ENCODE measurements at places on chromosomes 7 and 10.

DNA sequence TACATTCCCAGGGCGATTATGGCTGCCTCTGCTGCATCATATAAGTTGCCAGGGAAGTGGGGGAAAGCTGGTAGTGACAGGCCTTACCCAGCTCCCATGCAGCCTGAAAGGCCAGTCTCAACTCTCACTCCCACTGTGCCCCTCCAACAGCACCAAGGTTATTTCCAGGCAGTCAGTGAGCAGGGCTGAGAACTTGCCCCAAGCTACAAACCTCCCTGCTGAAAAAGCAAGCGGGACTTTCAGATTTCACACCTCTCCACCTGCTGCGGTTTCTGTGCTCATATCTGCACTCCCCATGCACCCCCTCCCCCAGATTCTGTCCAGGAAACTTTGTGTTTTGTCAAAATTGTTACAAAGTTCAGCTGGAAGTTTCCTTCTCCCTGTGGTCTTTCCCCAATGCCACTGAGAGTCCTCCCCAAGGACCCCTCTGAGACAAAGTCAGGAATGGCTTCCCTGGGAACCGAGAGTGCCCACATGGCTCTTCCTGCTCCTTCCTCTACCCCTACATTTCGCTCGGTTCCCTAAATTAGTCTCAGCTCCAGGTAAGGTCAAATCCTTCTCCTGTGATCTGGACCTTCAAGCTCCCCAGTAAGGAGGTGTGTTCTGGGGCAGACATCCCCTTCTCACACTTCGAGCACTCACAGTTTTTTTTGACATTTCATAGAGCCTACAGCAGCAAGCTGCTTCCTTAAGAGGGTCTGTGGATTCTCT lies 25.3 kb upstream of the WNT2 start:
- DNase-seq: no peak

- no peak for DNase-seq
These were observed 405.7 kb upstream of the RNF32 start for GRCh38 chr7:156234666-156235494.

GRCh38 chr10:62992145-62992721 lies 140.9 kb upstream of the NRBF2 start:
- peak; percentile 78 for DNase-seq

DNA sequence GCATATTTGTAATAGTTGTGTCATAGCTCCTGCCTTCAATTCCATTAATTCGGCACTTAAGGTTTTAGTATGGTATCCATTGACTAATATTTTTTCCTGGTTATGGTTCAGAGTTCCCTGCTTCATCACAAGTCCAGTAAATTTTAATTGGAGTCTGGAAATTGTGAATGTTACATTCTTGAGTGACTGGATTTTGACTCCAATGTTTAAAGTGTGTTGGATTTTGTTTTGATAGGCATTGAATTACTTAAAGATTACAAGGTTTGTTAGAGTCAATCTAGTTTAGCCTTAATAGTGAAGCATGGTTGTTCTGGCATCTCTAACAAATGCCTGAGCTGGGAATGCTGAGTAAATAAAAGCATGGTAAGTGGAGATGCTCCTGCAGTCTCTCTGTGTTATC lies 326.6 kb upstream of the IGFBP3 start:
- DNase-seq: no peak

DNA sequence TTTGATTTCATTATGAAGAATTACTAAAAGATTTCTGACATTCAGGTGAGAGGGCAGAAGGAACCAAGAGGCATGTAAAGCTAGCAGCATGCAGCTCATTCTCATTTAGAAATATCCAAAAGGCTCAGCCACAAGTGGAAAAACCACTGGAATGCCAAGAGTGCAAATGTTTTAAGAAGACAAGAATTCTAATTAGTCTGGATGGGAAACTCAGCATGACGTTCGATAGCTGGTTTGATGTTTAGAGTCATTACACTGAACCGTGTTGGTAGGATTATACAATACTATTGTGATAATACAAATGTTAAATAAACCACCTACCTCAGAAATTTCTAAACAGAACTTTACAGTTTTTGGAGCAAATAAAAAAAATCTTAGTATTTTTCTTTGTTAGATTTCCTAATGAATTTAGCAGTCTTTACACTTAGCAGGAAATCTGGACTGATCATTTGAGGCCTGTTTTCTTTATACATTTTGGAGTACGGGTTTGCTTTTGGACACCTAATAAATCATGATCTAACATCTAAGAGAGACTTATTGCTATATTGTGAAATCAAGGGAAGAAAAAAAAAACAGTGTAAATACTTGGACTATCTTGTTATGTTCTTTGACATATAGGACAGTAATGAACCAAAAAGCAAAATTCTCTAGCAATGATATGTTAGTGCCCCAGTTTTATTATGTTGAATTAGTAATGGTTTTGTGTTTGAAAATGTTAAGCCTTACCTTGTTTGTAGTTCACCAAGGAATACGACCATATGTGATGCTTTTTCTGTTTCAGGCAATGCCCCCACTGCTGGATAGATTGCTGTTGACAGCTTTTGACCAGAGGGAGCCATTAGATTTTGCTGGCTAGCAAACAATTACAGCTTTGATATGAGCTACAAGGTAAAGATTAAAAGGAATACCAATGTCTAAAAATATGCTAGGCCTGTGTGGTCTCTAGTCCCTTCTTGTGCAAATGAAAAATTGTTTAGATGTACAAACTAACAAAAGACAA lies 354.1 kb upstream of the SEMA3A start:
- DNase-seq: peak; percentile 97

DNA sequence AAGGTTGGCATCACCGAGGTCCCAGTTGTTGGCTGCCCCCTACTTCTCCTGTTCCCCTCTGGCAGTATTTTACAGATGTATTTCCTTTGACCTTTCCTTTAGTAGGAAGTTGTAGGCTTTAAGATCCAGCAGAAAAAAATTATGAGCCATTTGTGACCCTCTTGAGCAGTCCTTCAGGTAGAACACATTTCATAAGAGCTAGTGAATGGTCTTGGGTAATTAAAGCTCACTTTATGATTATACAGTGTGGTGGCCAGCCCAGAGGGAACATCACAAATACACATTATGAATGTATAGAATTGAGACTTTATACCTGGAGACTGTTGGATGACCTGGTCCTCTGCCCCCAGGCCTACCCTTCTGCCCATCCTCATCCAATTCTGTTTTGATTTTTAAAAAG lies 57.0 kb downstream of the KAT6B start:
- DNase-seq: no peak

DNA sequence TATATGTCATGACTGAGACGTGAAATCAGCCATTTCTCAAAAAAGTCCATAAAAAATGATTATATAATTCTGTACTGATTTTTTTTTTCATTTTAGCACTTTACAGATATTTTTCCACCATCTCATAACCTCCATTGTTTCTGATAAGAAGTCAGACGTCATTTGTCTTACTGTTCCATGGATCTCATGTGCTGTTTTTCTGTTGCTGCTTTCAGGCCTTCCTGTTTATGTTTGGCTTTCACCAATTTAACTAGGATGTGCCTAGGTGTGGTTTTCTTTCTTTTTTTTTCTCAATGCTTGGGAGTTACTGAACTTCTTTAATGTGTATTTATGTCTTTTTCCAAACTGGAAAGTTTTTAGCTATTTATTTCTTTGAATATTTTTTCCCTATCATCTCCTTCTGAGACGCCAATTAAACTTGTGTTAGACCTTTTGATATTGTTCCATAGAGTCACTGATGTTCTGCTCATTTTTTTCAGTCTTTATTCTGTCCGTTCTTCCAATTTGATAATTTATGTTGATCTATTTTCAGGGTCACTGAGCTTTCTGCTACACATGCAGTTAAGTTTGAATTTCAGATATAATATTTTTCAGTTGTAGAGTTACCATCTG lies 43.3 kb downstream of the TAF3 start:
- peak; percentile 1 for DNase-seq

GRCh38 chr10:48700493-48700892 lies 15.8 kb downstream of the WDFY4 start:
- no peak for DNase-seq

- DNase-seq: no peak
These were observed 23.3 kb downstream of the TBATA start for GRCh38 chr10:70761727-70762350.

GRCh38 chr10:124536496-124537050 lies 75.0 kb downstream of the LHPP start:
- DNase-seq: no peak

GRCh38 chr7:124263232-124263827 lies 230.5 kb upstream of the TMEM229A start:
- no peak for DNase-seq

GRCh38 chr7:136677471-136678365 lies 190.7 kb upstream of the CHRM2 start:
- DNase-seq: peak; percentile 31

DNA sequence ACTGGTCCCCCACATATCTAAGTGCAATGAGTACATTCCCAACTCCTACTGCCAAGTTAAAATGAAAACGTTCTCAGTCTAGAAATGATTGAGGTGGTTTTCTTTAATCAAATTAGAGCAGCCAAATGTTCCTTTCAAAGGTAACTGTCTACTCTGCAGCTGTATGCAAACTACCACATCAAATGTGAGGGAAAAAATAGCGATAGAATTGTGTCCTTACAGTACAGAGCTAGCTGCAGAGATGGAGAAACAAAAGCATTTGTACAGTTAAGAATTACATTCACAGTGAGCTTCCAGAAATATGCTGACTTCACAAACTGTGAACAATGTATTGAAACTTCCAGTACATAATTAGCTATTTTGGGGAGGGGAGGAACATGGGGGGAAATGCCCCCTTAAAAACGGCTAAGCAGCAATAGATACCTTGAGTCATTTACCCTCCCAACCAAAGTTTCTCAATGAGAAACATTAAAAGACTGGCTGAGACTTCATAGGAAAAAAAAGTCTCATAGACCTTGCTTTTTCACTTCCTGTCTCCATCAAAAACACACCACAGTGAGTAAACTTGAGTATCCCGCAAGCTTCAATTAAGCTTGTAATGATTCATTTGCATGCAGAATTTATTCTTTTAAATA lies 22.9 kb downstream of the CDK6 start:
- DNase-seq: no peak

DNA sequence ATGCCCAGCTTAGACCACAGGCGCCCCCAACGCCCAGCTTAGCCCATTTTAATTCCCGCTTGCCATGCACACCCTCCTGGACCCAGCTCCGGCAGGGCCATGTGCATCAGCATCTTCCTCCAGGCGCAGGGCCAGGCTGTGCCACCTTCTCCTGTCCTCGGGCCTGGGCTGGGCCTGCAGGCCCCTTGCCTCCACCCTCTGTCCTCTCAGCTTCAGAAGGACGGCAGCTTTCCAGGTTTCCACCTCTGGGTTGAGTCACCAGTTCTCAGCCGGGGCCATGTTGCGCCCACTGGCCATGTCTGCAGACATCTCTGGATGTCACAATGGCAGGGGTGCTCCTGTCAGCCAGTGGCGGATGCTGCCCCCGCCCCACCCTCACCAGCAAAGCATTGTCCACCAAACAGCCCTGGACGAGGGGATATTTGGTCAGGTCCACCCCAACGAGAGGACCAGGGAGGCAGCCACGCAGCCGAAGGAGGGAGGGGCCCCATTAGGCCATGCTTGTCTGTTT lies 59.1 kb upstream of the NKX6-2 start:
- DNase-seq: no peak

Measured in fibroblast of lung (primary cell).